Renal cortical epithelial cell (primary cell): ENCODE measurements at places on chromosomes 3 and 15. TPM values are rescaled to one million over a fixed set of nuclear protein-coding genes. Genes with fewer than 3 reads are reported as not detected.

DNA sequence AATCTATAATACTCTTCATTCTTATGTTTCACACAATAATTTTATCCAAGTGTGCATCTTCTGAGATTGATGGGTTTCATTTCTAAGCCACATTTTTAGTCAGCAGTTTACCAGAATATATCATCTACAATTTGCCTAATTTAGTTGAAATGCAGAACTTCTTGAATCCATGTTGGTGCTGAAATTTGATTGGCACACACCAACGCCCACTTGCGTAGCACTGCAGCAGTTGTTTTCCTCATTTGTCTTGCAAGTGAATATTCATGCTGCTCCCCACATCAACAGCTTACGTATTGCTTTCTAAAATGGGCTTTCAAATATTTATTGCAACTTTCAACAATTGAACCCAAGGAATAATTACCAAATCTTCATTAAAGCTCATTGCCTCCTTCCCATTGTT lies 87.8 kb upstream of the CTDSPL start:
- no peak for DNase-seq

PPP1R14D gene
- total RNA-seq = not detected in 2 replicates

DNA sequence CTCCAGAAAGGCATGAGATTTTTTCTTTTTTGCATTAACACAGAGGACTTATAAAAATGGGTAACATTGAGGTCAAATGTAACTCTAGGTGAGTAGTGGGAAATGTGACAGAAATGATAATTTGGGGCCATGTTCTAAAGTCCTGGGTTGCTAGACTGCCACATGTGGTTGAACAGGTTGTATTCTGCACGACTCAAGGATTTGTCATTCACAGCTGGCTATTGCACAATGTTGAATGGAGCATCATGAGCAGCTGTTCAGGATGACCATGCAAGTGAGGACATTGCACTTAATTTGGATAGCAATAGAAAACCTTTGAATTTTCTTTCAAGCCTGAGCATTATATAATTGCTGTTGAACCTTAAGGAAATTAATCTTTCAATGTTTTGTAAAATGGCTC lies 396.6 kb downstream of the NAALADL2 start:
- DNase-seq = peak; percentile 68

WDR6 gene
- 69.8 and 134 TPM in 2 replicates for total RNA-seq

FGD5 gene
- 0.30 and 3.3 TPM in 2 replicates for total RNA-seq

DNA sequence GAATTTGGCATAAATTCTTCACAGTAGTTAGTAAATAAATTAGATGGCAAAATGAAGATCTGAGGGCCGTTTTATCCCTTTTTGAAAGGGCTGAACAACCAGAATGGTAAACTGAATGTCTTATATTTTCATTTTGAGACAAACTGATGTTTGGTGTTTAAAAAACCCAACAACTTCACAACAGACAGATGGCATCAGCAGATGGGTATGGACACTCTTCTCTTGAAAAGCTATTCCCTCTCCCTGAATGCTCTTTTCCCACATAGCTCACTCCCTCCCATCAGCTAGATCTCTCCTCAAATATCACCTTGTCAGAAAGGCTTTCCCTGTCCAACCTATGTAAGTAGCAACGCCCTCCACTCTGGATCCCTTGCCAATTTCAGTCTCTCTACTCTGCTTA lies 33.3 kb downstream of the EMC4 start:
- DNase-seq = no peak
